Sciatic nerve (tissue), 2 donors: ENCODE measurements at places on chromosomes 2 and 18. TPM values are rescaled to one million over a fixed set of nuclear protein-coding genes. Genes with fewer than 3 reads are reported as not detected.

The CHRNG gene
- not detected for total RNA-seq

The ARHGAP28 gene
- total RNA-seq = 9.7 TPM

The SP140 gene
- total RNA-seq = 4.4 TPM

The C2orf78 gene
- not detected for total RNA-seq

The SIX3 gene
- total RNA-seq = not detected

The ECEL1 gene
- total RNA-seq = 0.18 TPM

The DCDC2C gene
- total RNA-seq = 4.6 TPM

GRCh38 chr2:238811293-238811692 lies 36.6 kb upstream of the TWIST2 start:
- no peak for DNase-seq

DNA sequence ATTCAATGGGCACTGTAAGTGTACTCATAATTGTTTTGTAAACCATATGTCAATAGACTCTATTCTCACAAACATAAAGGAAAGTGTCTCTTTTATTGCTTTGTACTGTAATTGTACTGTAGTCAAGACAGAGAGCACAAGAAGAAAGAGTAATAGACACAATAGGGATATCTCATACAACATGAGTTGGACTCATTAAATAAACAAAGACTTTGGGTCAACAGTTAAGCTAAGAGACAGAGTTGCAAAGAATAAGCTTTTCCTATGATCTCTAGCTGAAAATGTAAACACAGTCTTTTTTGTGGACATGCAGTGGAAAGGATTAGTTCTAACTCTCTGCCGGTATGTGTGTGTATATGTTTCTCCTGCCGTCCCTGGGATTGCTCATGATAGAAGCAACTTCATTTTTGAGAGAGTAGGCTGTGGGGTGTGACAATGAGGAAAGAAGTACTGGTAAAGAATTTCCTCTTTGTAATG lies 13.9 kb upstream of the KYNU start:
- no peak for DNase-seq

DNA sequence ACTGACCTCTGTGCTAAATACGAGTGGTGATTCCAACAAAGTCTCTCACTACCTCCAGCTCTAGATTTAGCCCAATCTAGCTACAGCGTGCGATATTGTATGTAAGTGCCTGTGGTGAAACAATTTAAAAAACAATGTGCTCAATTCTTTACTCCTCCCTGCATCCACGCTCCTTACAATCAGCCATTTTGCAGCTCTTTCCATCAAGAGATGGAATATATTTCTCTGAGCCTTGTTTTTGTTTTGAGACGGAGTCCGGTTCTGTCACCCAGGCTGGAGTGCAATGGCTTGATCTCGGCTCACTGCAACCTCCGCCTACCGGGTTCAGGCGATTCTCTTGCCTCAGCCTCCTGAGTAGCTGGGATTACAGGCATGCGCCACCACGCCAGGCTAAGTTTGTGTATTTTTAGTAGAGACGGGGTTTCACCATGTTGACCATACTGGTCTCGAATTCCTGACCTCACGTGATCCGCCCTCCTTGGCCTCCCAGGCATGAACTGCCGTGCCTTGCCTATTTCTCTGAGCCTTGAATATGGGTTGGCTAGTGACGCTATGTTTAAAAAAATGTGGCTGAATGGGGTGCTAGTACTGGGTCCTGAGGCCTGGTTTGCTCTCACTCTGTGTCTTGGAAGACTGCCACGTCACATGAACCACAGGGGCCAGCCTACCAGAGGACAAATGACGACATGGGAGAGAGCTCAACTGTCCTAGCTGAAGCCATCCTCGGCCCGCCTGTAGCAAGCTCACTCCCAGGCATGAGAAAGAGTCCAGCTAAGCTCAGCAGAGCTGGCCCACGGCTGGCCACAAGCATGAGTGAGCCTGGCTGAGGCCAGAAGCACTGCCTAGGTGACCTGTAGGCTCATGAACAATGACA lies 14.8 kb downstream of the WDFY1 start:
- no peak for DNase-seq

GRCh38 chr2:181642086-181642485 lies 14.8 kb downstream of the CERKL start:
- no peak for DNase-seq

DNA sequence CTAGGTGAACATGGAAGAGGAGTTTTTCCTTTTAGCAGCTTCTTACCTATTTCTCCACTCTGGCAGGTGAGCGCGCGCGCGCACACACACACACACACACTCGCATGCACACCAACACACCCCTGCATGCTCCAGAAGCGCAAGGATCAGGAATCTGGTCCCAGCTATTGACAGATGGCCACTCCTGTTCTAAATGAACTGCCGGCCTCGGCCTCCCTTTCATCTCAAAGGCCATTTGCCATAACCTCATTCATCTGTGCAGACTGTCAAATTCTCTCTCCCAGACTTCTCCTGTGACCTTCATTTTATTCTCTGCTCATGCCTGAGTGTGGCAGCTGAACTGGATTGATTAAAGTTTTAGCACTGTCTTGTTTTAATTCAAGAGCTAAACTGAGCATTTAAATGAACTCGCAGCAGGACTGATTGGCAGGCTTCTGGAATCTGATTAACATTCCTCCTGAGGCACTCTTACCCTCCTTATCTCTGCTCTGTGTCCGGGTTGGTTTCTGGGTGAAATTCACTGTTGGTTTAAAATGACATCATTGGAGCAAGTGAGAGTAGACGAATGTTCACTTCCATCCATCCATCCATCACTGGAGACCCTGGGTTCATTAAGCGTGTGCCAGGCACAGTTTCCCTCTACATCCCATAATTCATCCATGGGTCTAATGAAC lies 58.8 kb downstream of the FECH start:
- DNase-seq = no peak

DNA sequence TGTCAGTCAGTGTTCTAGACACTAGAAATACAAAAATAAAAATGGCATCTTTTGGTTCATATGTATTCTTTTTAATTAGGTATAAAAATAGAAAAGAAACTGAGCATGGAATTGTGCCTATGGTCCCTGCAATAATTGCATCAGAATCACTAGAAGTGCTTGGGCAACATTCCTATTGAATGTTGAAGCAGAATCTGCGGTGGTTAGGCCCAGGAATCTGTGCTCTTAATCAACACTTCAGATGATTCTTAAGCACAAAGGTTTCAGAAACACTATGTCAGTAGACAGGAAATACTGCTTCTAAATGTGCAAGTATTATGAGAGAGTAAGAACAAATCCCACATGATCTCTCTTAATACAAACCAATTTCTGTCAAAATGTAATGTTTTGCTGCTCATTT lies 20.3 kb upstream of the RBBP8 start:
- no peak for DNase-seq

GRCh38 chr18:64416990-64417389 lies 268.1 kb upstream of the LINC00305 start:
- no peak for DNase-seq

DNA sequence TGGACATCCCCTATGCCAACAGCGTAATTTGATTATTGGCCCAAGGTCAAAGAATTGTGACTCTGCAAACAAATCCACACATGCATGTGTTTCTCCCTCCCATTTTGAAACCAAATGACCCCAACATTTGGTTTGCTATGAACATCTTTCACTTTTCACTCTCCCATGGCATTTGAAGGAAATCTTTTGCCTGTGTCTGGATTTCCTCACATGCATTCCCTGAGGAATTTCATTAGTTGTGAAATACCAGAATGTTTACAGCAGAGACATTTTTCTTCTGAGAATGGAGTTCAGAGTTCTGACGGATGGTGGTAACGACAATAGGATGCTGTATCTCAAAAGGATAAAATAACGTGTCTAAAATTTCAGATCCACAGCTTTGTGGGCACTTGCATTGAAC lies 60.3 kb upstream of the LMAN1 start:
- DNase-seq = no peak

DNA sequence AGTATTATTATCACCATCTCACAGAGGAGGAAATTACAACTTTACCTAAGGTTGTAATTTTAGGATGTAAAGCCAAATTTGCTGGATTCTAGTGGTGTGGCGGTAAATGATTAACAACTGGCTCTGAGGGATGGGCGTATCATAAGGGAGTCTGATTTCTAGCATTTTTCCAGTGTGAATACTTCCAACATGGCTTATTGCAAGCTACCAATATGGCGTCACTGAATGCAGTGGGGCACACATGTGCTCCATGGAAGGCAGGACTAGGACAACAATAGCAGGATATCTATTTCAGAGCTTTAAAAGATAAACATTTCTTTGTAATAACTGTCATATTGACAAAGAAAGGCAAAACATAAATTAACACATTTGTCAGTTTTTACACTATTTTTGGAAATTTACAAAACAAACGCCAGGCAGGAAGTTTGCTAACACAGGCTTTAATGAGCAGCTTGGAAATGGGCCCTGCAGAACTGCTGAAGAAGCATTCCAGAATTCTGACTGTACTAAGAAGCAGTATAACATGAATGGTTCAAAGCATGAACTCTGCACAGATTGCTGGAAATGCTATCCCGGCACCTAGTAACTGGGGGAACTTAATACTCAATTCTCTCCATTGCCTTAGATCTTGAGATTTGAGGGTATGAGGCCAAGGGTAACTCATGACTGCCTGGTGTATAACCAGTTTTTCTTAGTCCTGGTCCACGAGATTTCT lies 439.3 kb upstream of the MAP2 start:
- no peak for DNase-seq

GRCh38 chr2:112012556-112012955 lies 42.5 kb upstream of the TMEM87B start:
- DNase-seq = no peak

GRCh38 chr2:212548455-212548819 lies 9.8 kb upstream of the ERBB4 start:
- DNase-seq = no peak

GRCh38 chr18:50451100-50451842 lies 76.4 kb downstream of the SKA1 start:
- no peak for DNase-seq
